ENCODE measurements at places on chromosomes 7 and 10.

GRCh38 chr7:27300421-27300820, 57.8 kb downstream of the EVX1 start:
- DNase-seq = no peak

DNA sequence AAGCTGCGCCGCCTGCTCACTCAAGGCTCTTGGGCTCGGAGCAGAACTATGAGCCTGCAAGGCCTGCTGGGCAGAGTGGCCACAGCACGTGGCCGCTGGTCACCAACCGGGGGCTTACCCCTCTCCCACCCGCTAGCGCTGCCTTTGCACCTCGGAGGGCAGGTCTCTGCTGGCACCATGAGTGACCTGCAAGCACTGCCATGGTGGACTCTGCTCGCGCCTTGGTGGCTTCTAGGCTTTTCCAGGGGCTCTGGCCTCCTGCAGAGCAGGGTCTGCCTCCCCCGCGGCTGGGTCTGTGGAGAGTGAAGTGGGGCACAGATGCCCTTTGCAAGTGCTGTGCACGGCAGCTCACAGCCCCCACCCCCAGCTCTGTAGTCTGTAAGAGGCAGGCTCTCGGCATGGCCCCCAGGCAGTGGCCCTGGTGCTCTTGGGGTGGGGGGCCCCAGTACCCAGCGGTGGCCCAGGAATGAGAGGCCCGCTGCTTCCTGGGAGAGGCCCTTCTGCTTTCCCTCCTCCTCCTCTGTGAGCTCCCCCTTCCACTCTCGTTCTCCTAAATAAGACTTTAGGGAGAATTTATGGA, 119.6 kb downstream of the INPP5A start:
- no peak for DNase-seq

GRCh38 chr7:43537765-43538403, 45.0 kb upstream of the STK17A start:
- DNase-seq = no peak

DNA sequence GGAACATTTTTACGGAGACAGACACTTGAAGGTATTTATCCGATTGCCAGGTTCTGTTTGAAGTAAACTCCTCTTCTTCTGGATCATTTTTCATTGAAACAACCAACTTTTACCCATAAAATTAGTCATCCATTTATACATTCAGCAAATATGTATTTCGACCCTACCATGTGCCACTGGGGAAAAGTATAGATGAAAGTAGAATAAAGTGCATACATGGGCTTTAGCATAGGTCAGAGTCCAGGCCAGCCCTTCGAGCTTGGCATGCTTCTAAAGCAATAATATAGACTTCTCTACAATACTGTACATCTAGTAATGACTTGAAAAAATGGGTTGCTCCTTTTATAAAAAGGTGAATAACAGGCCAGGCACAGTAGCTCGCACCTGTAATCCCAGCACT, 10.1 kb downstream of the SLC25A16 start:
- DNase-seq = no peak

GRCh38 chr10:87775766-87776165, 42.3 kb downstream of the ATAD1 start:
- DNase-seq = no peak

DNA sequence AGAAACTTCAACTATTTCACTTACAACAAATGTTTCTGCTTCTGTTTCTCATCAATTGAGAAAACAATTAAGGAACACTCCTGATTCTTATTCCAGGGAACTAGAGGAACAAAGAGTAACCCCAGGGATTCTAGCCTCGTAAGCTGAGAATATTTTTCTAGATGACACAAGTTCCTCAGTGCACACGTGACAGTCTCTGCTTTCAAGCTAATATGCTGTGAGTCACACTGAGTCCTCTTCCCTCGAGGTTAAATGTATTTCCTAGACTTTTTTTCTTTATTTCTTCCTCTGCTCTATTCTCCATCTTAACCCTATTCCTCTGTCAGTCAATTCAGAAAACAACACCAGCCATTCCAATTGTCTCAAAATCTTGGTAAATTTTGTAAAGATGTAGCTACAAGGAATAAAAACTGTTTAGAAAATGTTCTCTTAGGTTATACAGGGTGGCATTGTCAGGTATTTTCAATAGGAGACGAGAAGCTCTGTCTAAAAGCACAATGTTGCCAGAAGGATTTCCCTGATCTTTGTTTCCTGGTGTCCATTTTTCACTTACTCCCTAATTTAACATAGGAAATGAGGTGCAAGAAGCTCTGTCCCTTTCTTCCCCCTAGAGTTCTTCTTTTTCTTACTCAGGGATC, 5.8 kb upstream of the C1GALT1 start:
- DNase-seq = no peak

- DNase-seq = no peak
Observed at GRCh38 chr7:82672078-82672477, 228.5 kb upstream of the CACNA2D1 start.

- DNase-seq = no peak
Observed at GRCh38 chr7:934469-935163, 19.9 kb downstream of the ADAP1 start.

DNA sequence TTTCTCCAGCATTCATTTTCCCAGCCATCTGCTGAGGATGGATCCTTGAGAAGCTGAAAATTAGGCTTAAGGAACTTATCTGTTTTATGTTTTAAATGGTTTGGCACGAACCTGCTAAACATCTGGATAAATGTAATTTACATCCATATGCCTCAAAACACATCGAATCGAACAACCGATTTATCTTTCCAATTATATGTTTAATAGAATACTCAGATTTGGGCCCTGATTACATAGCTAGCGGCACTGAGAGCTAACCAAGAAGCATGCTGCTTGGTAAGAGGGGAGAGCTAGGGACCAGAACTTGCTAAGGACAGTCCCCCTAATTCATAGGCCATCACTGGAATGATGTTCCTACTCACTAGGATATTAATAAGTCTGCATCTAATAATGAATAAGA, 144.4 kb downstream of the BUB3 start:
- DNase-seq = no peak

GRCh38 chr10:24518981-24519597, 204.6 kb downstream of the ARHGAP21 start:
- DNase-seq = peak; percentile 25

GRCh38 chr10:81917666-81918065, 42.7 kb downstream of the NRG3 start:
- DNase-seq = no peak

- DNase-seq = no peak
Observed at GRCh38 chr7:148230883-148231282, 359.7 kb upstream of the C7orf33 start.

DNA sequence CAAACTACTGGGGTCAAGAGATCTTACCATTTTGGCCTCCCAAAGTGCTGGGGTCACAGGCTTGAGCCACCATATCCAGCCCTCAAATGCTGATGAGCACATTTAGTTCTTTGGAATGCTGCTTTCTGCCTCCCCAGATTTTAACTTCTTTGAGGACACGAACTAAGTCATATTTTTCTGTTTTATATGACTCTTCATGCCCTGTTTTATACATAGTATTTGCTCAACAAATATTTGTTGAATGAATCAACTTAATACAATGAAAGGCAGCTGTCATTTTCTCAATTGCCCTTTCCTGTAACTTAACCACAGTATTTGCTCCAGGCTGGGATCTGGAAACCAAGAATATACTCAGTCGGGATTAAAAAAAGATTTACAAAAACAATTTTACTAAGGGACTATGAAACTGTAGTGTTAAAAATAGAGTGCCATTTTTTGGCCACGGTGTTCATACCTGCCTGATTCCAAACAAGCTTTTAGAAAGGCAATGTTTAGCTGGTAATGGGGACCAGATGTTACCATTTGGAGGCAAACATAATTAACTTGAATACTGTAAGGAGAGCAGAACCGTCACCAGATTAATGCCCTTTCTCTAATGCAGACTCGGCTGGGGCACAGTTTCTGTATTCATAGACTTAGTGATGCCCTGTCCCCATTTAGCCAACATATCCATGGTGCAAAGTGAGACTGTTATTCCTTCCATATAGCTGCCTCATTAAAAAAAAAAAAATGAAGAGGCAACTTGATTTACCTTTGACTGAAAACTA, 117.6 kb downstream of the NRP1 start:
- peak; percentile 51 for DNase-seq

GRCh38 chr7:18667466-18667865, 171.9 kb downstream of the HDAC9 start:
- no peak for DNase-seq

DNA sequence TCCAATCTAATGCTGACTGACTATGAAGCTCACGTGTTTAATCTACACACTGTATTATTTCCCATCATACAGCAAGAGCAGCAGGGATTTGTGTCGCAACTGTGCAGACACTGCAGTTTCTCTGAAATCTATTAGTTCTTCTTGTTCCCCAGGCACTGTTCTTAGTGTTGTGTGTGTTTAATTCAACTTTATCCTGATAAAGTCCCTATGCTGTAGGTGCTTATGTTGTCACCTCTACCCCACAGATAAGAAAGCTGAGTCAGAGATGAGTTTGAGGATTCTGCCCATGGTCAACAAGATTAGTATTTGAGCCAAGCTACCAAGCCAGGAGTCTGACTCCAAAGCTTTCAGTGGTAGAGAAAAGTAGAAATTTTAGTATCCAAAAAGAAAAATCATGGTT, 22.5 kb upstream of the EPHB6 start:
- DNase-seq = no peak

DNA sequence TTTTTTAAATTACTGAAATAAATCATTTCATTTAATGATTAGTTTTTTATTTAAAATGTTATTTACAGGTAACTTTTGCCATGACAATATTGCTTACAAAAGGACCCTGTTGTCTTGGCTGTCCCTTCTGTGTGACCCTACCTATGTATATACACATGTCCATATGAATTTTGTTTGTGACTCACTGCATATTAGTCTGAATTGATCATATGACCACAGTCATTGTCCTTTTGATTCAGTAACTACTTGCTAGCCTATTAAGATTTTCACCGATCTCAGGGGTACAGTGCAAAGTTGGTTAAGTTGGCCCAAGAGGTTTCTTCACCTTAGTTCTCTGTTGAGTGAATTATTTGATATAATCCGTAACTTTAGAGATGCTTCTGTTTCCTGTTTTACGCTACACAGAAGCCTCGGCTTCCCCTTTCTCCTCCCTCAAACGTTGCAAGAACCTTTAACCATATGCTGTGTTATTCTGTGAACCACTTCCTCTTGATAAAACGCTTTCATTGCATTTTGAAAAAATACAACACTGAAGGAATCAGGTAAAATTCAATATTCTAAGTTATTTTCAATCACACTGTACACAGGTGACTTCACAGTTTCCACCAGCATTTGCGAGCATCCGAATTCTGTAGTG, 43.9 kb downstream of the APBB1IP start:
- no peak for DNase-seq

- no peak for DNase-seq
Observed at GRCh38 chr10:3568983-3569382, 216.0 kb downstream of the KLF6 start.
